Hematopoietic multipotent progenitor cell treated with erythropoietin and hydrocortisone succinate and interleukin-3 and kit ligand, for 8 days (in vitro differentiated cells): ENCODE measurements at places on chromosomes 4 and X.

- no peak for DNase-seq
Observed at GRCh38 chr4:147924604-147925412, 192.9 kb downstream of the ARHGAP10 start.

GRCh38 chr4:159284113-159284512 lies 181.2 kb downstream of the RAPGEF2 start:
- no peak for DNase-seq

- DNase-seq = no peak
Observed at GRCh38 chr4:88097301-88097700, 61.1 kb downstream of the ABCG2 start.

DNA sequence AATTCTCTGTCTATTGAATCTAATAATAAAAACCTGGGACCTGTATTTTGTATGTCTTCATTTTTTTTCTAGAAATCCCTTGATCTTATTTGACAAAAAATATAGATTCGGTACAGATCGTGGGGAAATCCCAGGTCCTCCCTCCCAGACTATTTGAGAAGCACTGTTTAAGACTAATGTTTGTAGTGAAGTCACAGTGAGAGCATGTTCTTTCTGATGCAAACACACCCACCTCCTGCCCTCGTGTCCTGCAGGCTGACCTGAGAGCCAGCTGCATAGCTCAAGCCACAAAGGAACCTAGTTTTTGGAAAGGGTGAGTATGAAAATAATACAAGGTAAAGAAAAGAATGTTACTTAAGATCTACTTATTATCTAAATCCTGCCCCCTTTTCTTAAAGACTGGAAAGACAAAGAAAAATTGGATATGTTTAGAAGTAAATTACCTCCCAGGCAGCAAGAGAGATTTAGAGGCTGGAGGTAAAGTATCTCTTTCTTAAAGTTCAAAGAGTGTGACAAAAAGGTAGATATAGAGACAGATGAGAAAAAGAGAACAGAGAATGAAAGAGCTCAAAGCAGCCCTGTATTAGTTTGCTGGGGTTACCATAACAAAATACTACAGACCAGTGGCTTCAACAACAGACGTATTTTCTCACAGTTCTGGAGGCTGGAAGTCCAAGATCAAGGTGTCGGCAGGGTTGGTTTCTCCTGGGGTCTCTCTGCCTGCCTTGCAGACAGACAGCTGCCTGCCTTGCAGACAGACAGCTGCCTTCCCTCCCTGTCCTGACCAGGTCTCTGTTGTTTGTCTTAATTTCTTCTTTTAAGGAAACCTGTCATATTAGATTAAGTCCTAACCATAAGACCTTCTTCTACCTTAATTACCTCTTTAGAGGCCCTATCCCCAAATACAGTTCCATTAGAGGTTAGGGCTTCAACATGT lies 20.4 kb upstream of the DCTD start:
- no peak for DNase-seq

DNA sequence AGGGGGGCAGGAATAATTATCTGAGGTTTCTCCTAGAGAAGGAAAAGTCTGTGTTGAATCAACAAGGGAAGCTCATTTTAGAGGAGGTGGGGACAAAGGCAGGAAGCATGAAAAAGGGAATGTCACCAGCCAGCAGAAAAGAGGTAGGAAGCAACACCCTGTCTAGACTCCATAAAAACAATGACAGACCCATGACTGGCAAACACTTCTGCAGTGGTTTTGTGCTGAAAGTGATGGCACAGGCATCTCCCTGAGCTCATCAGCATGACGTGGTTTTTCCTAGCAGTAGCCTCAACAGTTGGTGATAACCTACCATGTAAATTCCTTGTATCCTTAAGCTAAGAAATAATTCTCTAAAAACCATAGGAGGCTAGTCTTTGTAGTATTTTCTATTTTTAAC lies 110.7 kb upstream of the GALNT7 start:
- DNase-seq = no peak

DNA sequence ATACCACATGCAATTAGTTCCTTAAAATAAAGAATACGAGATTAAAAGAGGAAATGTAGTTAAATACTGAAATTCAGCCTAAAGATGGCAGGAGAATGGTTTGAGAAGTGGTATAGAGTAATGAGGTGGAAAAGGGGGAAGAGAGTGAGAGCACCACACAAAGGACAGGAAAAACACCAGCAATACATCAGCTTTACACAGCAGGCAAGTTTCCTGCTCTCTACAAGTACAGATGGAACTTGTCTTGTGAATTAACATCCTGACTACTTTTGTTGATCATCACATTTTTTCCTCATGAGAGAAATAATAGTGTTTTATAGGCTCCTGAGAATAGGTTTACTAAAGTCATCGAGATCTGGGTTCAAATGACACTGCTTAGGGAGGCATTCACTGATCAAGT lies 2.9 kb upstream of the UNC5C start:
- no peak for DNase-seq

DNA sequence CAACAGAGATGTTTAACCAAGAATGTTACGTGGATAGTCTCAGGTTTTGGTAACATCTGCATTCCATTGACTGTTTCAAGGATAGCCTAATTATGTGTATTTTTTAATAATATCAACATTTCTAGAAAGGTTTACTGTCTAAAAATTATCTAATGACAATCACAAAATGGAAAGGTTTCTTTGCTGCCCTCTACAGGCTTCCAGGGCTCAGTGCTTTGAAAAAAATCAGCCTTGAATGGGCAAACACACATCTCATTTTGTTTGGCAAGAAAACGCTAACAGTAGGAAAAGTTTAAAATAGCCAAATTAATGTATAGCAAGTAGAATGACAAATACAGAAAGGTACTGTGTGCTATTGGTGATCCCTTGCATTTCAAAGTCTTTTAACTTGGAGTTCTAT lies 223.4 kb upstream of the PRPS2 start:
- peak; percentile 3 for DNase-seq

- peak; percentile 56 for DNase-seq
Observed at GRCh38 chrX:153649178-153649914, 2.3 kb downstream of the DUSP9 start.

DNA sequence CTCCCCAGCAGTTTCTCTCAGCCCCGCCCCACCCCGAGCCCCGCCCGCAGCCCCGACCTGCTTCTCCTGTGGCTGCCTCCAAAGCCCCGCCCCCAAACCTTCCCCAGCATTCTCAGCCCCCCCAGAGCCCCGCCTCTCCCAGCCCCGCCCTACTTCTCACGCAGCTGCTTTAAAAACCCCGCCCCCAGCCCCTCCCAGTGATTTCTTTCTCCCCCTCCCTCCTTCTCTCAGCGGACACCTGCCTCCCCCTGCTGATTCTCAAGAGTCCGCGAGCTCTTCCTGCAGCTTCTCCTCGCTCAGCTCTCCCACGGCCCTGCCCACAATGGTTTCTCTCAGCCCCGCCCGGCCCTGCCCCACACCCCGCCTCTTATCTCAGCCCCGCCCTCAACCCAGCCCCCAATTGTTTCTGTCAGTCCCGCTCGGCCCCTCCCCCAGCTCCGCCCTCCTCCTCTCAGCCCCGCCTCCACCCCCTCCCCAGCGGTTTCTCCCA lies 636 bp upstream of the EOLA1 start:
- DNase-seq = peak; percentile 79

- no peak for DNase-seq
Observed at GRCh38 chr4:183074288-183074990, 24.6 kb upstream of the WWC2 start.

DNA sequence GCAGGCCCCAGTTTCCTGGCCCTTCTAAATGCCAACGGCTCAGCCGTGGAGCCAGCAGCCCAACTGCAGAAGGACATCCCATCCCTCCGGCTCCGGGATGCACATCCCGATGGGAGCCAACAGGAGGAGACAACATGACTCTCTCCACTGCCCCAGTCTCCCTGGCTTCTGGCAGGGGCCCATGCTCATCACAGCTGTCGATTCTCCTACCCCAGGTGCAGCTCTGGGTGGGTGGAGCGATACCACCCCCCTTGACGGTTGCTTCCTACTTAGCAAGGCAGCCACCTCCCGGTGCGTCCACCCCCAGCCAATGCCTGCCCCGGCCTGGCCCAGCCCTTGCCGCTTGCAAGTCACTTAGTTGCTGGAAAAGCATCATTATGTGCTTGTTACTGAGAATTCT lies 19.5 kb downstream of the ZNF275 start:
- no peak for DNase-seq

DNA sequence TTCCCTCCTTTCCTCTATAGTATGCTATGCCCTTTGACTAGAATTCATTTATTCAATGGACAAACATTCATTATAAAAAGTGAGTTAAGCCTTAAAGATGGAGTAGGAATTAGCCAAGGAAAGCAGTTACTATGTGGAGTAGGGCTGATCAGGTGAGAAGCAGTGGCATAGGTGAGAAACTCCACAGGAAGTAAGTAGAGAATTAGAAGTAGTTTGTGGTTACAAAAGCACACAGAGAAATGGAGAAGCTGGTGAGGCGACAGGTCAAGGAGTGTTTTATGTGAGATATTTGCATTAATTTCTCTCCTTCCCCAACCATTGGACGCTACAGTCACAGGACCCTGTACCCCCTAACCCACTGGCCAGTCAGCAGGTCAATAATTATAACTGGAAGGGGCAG lies 30.6 kb downstream of the SETD7 start:
- DNase-seq = no peak

DNA sequence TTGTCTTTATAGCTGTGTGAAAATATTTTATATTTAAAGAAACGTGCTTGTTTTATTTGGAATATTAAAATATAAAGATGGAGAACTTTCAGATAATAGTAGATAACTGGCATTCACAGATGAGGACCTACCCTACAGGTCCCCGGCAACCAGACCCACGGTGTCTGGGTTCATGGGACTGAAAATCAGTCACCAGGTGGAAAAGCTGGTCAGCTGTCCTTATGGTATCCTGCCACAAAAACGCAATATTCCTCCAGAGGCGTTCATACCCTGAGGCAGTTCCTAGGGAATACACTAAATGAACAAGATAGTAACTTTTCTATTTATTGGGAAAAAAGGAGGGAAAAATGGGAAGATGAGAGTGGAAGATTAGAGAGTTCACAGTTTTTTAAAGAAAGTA lies 1.2 kb downstream of the TLR6 start:
- DNase-seq = no peak

DNA sequence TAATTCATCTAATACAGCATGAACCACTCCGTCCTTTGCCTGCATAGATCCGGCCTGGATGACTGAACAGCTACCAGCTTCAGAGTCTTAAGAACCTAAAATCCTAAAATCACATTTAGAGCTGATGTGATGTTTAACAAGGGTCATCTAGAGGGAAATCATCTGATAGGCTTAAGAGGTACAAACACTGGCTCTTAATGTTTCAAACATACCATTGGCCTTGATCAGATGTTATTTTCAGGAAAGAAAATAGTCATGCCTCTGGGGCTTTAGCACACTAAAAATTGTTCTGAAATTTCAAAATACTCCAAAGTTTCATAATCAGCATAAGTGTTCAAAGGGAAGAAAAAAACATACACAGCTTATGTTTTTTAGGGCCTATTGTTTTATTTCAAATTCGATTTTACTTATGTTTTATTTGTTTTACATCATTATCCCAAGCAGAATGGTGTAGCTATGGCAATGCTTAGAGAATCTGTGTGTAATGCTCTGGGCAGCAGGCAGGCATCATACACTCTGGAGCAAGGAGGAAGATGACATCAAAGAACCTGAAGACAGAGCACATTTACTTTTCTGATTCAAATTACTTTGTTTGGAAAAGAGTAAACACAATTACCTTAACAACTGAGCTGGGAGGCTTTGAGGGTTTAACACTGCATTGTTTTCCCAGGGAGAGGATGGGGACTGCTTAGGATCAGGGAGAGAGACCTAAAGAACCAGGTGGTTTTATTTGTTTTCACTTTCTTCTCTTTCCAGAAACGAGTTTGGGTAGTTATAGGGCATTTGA lies 25.3 kb upstream of the LEF1 start:
- no peak for DNase-seq

- no peak for DNase-seq
Observed at GRCh38 chr4:2059046-2059725, at the start of gene NAT8L. Gene NAT8L (plus strand): TSS chr4:2059327. CDS start chr4:2059512, 185 bp downstream.

GRCh38 chr4:101155945-101156344 lies 191.4 kb downstream of the PPP3CA start:
- DNase-seq = no peak

GRCh38 chr4:41796545-41797210 lies 48.2 kb upstream of the PHOX2B start:
- no peak for DNase-seq

DNA sequence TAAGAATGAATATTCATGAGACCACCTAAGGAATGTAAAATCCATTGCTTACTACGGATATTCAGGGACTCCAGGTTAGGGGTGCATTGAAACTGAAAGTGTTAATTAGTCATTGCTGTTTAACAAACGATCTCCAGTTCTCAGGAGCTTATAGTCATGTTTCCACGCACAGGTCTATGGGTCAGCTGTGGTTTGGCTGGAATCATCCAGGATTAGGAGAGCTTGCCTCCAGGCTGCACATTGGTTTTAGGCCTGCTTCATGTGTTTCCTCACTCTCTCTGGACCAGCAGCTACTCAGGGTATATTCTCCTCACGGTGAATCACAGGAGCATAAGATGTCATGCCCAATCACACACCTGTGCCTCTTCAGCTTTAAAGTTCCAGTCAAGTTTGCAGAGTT lies 98.9 kb downstream of the ATXN3L start:
- no peak for DNase-seq

GRCh38 chr4:35912174-35912573 lies 332.1 kb downstream of the ARAP2 start:
- no peak for DNase-seq

DNA sequence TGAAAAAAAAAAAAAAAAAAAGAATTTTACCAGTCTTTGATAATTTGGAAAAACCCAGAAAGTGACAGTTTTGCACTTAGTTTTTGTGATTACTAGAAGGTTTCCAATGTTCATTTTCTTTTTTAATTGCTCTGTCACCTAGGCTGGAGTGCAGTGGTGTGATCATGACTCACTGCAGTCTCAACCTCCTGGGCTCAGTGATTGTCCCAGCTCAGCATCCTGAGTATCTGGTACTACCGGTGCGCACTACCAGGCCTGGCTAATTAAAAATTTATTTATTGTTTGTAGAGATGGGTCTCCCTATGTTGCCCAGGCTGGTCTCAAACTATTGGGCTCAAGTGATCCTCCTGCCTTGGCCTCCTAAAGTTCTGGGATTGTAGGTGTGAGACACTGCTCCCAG lies 3.3 kb downstream of the NUDT9 start:
- DNase-seq = no peak

DNA sequence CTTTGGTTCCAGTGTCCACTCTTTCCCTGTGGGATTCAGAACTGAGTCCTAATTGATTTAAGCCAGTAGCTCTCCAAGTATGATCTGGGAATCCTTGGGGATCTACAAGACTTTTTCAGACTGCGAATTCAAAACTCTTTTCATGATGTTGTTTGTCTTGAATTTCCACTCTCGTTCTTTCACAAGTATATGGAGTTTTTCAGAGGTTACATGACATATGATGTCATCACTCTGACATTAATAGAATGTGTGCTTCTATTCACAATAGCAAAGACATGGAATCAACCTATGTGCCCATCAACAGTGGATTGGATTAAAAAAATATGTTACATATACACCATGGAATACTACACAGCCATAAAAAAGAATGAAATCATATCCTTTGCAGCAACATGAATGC lies 23.2 kb upstream of the TSR2 start:
- DNase-seq = no peak

- DNase-seq = no peak
Observed at GRCh38 chr4:2817137-2817536, 24.3 kb downstream of the SH3BP2 start.

GRCh38 chr4:909821-910220 lies 22.3 kb downstream of the GAK start:
- DNase-seq = no peak
